ENCODE measurements at places on chromosomes 1 and 21. TPM values are rescaled to one million over a fixed set of nuclear protein-coding genes. Genes with fewer than 3 reads are reported as not detected.

- DNase-seq = no peak
- H3K4me3 ChIP-seq = no peak overlapping the region
- peaks cover 10% of the 10 kb centered on the region for H3K36me3 ChIP-seq
- no peaks in the 10 kb centered on the region for H3K27me3 ChIP-seq
- no peak overlapping the region for H3K27ac ChIP-seq
- H3K4me1 ChIP-seq = peaks cover 11% of the 10 kb centered on the region
Measured at GRCh38 chr1:224292419-224292818, 37.6 kb downstream of the NVL start.

DNA sequence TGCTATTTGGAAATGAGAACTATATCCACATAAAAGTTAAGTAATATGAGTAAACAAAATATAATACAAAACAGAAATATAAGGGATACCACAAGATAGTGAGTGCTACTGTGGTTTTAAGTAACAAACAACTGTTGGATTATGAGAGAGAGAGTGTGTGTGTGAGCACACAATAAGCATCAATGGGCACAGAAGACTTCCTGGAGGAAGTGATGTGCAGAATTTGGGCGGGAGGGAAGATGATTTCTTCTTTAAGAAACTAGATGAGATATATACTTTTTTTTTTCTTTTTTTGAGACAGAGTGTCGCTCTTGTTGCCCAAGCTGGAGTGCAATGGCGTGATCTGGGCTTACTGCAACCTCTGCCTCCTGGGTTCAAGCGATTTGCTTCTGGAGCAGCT is 7.9 kb upstream of the IER5 start:
- no peaks in the 10 kb centered on the region for H3K36me3 ChIP-seq
- no peak overlapping the region for H3K27ac ChIP-seq
- no peaks in the 10 kb centered on the region for H3K27me3 ChIP-seq
- no peak overlapping the region for H3K4me3 ChIP-seq
- no peak for DNase-seq

DNA sequence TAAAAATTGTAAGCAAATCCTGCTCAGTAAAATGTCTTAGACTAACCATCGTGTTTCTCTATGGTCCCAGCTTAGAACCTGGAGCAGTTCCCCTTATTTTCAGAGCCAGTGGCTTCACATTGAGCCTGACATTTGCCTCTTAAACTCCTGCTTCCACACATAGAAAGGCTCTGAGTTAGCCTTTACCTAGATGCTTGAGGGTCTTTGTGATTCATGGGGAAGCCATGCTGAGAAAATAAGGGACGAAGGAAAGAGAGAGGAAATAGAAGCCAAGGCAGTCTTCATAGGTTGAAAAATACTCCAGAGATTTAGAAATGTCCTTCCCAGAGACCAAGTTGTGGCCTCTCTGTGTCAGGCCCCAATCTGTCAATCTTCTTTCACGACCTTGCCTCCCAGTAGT is 16.1 kb upstream of the RBBP5 start:
- DNase-seq = no peak
- H3K27me3 ChIP-seq = no peaks in the 10 kb centered on the region
- H3K27ac ChIP-seq = no peak overlapping the region
- H3K4me1 ChIP-seq = no peaks in the 10 kb centered on the region
- no peak overlapping the region for H3K4me3 ChIP-seq

DNA sequence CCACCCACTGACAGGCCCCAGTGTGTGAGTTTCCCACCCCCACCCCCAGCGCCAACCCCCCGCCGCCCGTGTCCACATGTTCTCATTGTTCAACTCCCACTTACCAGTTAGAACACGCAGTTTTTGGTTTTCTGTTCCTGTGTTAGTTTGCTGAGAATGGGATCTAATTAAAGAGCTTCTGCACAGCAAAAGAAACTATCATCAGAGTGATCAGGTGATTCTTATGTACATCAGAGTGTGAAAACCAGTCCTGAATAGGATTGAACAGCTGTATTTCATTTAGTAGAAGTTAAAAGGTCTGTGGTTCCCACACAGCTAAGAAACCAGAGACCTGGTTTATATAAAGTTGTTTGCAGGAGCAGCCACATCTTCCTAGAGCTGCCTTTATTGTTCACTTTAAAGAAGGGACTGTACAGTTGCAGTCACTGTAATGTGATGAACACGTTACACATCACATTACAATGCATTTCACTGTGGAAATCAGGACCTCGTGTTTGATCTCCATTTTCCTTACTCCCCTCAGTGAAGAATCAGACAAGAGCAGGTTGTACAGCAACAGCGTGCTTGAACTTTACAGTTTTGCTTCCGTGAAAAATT is 1.2 kb downstream of the GBP6 start:
- no peaks in the 10 kb centered on the region for H3K36me3 ChIP-seq
- H3K27ac ChIP-seq = no peak overlapping the region
- H3K27me3 ChIP-seq = no peaks in the 10 kb centered on the region

GRCh38 chr1:100893718-100894117 is 924 bp downstream of the EXTL2 start:
- H3K36me3 ChIP-seq = peaks cover 11% of the 10 kb centered on the region
- no peak overlapping the region for H3K27ac ChIP-seq
- no peaks in the 10 kb centered on the region for H3K27me3 ChIP-seq
- no peak for DNase-seq
- peak overlapping the region; percentile 78 for H3K4me3 ChIP-seq

DNA sequence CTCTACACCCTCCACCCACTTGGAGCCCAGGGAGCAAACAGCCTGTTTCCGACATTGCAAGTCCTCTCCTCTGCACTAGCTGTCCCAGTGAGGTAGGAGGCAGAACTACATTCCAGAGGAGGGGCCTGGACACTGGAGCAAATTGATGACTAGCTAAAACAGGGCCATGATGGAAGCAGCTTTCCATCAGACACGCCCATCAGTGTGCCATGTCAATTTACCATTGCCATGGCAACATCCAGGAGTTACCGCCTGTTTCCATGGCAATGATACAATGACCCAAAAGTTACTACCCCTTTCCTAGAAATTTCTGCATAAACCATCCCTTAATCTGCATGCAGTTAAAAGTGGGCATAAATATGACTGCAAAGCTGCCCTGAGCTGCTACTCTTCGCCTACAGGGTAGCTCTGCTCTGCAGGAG is 647.1 kb downstream of the PTPRU start:
- peak; percentile 23 for DNase-seq
- no peaks in the 10 kb centered on the region for H3K36me3 ChIP-seq
- H3K4me3 ChIP-seq = no peak overlapping the region
- H3K4me1 ChIP-seq = no peaks in the 10 kb centered on the region

Gene PRR9
- total RNA-seq = not detected

Gene DIO1
- not detected for total RNA-seq

Gene RPL11
- 2,503 TPM for total RNA-seq

Gene FLG
- total RNA-seq = not detected

DNA sequence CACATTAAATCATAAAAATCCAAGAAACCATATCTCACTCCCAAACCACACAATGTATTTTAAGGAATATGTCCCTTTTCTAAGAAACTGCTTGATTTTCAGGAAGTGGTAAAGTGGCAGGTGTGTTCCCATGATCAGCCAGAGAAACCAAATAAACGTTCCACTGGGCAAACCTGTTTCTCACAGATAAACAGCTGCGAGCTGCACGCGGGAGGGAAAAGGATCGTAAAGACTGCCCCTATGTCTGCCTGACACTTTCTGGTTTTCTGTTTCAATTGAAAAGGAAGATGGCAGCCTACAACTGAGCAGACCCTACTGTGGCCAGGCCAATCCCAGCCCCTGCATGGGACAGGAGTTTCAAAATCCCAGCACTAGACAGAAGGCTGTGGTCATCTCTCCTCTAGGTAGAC is 36.6 kb downstream of the HIVEP3 start:
- H3K27ac ChIP-seq = no peak overlapping the region
- no peak for DNase-seq
- peaks cover 8% of the 10 kb centered on the region for H3K4me1 ChIP-seq
- no peaks in the 10 kb centered on the region for H3K27me3 ChIP-seq

Gene PDC
- not detected for total RNA-seq

- H3K36me3 ChIP-seq = no peaks in the 10 kb centered on the region
- H3K4me3 ChIP-seq = no peak overlapping the region
- peaks cover 23% of the 10 kb centered on the region for H3K4me1 ChIP-seq
- H3K27me3 ChIP-seq = peaks cover 92% of the 10 kb centered on the region
Measured at GRCh38 chr1:175576865-175577264, 166.5 kb downstream of the TNR start.

- no peak overlapping the region for H3K4me3 ChIP-seq
- H3K4me1 ChIP-seq = peaks cover 13% of the 10 kb centered on the region
- no peaks in the 10 kb centered on the region for H3K36me3 ChIP-seq
- H3K27ac ChIP-seq = no peak overlapping the region
Measured at GRCh38 chr1:101086783-101087182, 61.2 kb upstream of the DPH5 start.

- no peak overlapping the region for H3K27ac ChIP-seq
- no peak for DNase-seq
- H3K27me3 ChIP-seq = no peaks in the 10 kb centered on the region
- H3K36me3 ChIP-seq = no peaks in the 10 kb centered on the region
- no peak overlapping the region for H3K4me3 ChIP-seq
Measured at GRCh38 chr1:6083385-6083784, 37.7 kb downstream of the KCNAB2 start.

DNA sequence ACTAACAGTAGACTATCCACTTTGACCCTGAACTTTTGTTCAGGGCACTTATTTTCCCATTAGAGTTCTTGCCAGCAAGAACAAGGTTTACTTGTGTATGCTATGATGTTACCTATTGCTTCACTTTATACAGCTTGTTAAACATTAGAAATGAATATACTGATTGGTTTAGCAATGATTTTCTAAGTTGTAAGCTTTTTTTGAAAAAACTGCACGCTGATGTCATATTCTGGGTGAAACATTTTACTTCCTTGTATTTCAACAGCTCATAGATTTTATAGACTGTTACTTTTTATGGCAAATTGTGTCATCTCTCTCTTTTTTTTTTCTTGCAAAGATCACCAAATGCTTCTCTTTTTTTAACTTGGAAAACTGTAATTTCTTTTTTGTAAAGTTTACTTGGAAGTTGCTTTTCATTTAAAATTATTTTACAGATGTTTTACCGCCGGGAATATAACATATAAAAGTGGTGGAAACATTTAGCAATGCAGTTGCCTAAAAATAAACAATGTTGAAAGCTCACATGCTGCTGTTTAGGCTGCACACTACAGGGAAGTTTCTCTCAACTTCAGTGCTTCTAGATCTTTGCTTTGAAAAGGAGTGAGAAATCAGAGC is 215.3 kb upstream of the NFIA start:
- H3K27ac ChIP-seq = no peak overlapping the region
- H3K36me3 ChIP-seq = no peaks in the 10 kb centered on the region
- DNase-seq = no peak
- peaks cover 4% of the 10 kb centered on the region for H3K4me1 ChIP-seq
- no peaks in the 10 kb centered on the region for H3K27me3 ChIP-seq
- no peak overlapping the region for H3K4me3 ChIP-seq

- no peak overlapping the region for H3K27ac ChIP-seq
- peak overlapping the region; percentile 15 for H3K4me3 ChIP-seq
- peak; percentile 28 for DNase-seq
- peaks cover 4% of the 10 kb centered on the region for H3K4me1 ChIP-seq
- H3K36me3 ChIP-seq = no peaks in the 10 kb centered on the region
Measured at GRCh38 chr21:44368711-44369446, 15.5 kb downstream of the TRPM2 start.

Gene NOTCH2
- 66.6 TPM for total RNA-seq

DNA sequence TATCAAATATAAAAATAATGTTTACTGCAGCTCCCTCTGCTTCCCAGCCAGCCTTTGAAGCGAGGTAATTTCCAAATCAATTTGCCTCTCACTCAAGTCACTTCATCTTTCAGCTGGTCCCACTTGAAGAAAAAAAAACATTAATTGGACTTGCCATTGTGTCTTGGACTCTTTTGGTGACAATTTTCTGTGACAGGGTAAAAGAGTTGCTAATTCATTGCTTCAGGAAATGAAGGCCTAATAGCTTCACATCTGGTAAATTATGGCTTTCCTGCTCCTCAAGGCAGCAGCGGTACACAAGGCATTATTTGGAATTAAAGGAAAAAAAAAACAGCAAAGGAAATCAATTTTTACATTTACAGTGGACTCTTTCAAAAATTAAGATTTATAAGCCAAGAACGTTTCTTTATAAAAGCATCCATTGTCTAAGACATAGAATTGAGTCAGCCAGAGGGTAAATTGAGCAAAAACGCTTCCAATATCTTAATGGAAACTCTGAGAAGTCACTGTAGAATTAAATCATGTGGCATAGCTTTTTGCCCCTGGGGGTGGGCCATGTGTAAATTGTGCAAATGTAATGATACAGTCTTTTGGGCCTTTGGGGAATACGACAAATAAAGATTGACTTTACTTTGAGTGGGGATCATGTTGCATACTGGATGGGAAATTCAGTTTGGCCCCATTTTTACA is 102.5 kb downstream of the LYPLAL1 start:
- DNase-seq = no peak
- no peak overlapping the region for H3K4me3 ChIP-seq
- no peaks in the 10 kb centered on the region for H3K27me3 ChIP-seq
- peaks cover 8% of the 10 kb centered on the region for H3K4me1 ChIP-seq
- H3K36me3 ChIP-seq = no peaks in the 10 kb centered on the region

DNA sequence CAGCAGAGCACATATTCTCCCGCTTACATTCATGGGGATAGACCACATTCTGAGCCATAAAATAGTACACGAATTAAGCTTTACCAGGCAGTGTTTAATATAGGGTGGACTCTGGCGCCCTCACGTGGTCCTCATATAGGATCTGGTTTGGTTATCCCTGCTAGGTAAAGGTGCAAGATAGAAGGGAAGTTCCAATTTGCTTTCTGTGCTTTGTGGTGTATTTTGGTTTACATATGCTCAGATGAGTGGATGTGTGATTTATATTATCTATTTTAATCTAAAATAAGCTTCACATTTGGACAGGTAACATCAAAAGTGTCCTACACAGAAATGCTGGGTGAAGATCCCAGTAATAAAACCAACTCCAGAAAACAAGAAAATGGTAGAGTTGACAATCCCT is 3.6 kb downstream of the CR1 start:
- H3K27me3 ChIP-seq = peaks cover 90% of the 10 kb centered on the region
- DNase-seq = peak; percentile 77
- H3K4me3 ChIP-seq = no peak overlapping the region

- H3K27me3 ChIP-seq = no peaks in the 10 kb centered on the region
- no peak overlapping the region for H3K4me3 ChIP-seq
- DNase-seq = no peak
- H3K27ac ChIP-seq = no peak overlapping the region
- peaks cover 8% of the 10 kb centered on the region for H3K4me1 ChIP-seq
- no peaks in the 10 kb centered on the region for H3K36me3 ChIP-seq
Measured at GRCh38 chr1:202247104-202247503, 53.5 kb downstream of the LGR6 start.

- H3K27me3 ChIP-seq = no peaks in the 10 kb centered on the region
- H3K4me1 ChIP-seq = no peaks in the 10 kb centered on the region
- peak; percentile 32 for DNase-seq
- H3K36me3 ChIP-seq = no peaks in the 10 kb centered on the region
- no peak overlapping the region for H3K4me3 ChIP-seq
Measured at GRCh38 chr1:240190881-240191401, 99.3 kb downstream of the FMN2 start.

GRCh38 chr1:113701429-113701828 is 57.9 kb downstream of the PHTF1 start:
- H3K4me3 ChIP-seq = no peak overlapping the region
- DNase-seq = peak; percentile 29
- no peak overlapping the region for H3K27ac ChIP-seq
- peaks cover 18% of the 10 kb centered on the region for H3K36me3 ChIP-seq

Gene ADORA1
- total RNA-seq = 3.2 TPM
